Left renal pelvis (tissue), 4 donors: ENCODE measurements at places on chromosomes 11 and 22. TPM values are rescaled to one million over a fixed set of nuclear protein-coding genes. Genes with fewer than 3 reads are reported as not detected.

GRCh38 chr22:29994943-29995342, 85.3 kb upstream of the HORMAD2 start:
- no peak for DNase-seq

GRCh38 chr11:35257281-35257680, 118.3 kb downstream of the CD44 start:
- DNase-seq, result no peak

GRCh38 chr11:1652026-1652425, 22.5 kb downstream of the KRTAP5-5 start:
- no peak for DNase-seq

- DNase-seq, result no peak
These were observed 55.2 kb upstream of the BARX2 start for GRCh38 chr11:129320494-129320893.

GRCh38 chr11:63738720-63739360, 29.7 kb downstream of the ZFTA start:
- no peak for DNase-seq

DNA sequence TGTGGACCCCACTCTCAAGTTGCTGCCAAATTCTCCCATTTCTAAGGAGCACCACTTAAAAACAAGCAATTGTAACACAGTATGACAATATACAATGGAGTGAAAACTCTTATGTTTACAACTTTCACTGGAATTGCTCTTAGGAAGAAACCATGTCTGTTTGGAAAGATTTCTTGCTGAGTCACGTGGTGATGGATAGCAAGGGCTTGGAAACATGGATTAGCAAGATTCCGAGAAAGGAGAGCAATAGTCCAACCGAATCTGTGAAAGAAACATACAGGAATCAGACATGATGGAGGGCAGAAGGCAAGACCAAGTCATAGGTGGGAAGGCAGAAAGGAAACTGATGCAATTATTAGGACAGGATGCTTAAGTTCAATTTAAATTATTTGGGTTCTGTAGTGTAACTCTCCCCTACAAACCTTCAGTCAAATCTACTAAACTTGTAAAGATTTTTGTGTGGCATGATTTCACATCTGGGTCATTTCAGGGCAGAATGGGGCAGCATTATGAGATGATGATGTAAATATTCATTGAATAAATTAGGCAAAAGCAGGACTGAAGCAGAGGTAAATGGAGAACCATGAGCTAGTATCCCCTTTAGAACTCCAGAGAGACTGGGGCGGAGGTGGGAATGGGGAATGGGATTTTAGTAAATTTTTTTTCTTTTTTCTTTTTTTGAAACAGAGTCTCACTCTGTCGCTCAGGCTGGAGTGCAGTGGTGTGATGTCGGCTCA, 27.8 kb upstream of the THY1 start:
- no peak for DNase-seq

GRCh38 chr11:82692981-82693380, 40.7 kb downstream of the FAM181B start:
- DNase-seq, result no peak

DNA sequence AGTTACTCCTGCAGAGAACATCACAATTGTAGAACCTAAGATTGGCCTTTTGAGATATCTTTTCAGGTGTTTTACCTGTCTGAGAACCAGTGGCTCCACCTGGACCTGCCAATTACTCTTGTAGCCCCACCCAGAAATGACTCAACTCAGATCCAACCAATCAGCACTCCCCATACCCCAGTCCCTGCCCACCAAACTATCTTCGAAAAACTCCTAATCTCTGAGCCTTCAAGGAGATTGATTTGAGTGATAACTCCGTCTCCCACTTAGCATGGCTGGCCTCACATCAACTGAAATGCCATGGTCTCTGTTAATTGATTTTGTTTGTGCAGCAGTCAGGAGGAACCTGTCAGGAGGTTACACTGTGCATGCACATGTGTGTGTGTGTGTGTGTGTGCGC, 103.6 kb downstream of the MTNR1B start:
- no peak for DNase-seq

GRCh38 chr11:25860677-25861450, 471.1 kb upstream of the ANO3 start:
- peak; percentile 40 for DNase-seq

DNAL4 gene
- polyA plus RNA-seq, result 37.8 TPM

SERPING1 gene
- polyA plus RNA-seq, result 440 TPM

PATE4 gene
- polyA plus RNA-seq, result 0.19 TPM

GRAMD1B gene
- 11.8 TPM for polyA plus RNA-seq

TBX1 gene
- polyA plus RNA-seq, result 0.17 TPM

PIH1D2 gene
- polyA plus RNA-seq, result 1.9 TPM

OR51B4 gene
- polyA plus RNA-seq, result not detected

ESAM gene
- polyA plus RNA-seq, result 71.8 TPM
